Progenitor cell of endocrine pancreas (in vitro differentiated cells): ENCODE measurements at places on chromosomes 12 and 14. TPM values are rescaled to one million over a fixed set of nuclear protein-coding genes. Genes with fewer than 3 reads are reported as not detected.

Gene TESPA1
- not detected in 2 replicates for total RNA-seq

- no peak for DNase-seq
These were observed 92.6 kb upstream of the ZFP36L1 start for GRCh38 chr14:68885226-68886108.

Gene GLT1D1
- total RNA-seq, result 5.7 and 6.5 TPM in 2 replicates

- no peak for DNase-seq
These were observed 161.3 kb downstream of the RPL10L start for GRCh38 chr14:46490238-46490685.

GRCh38 chr12:22064968-22065367 is 18.9 kb downstream of the CMAS start:
- DNase-seq, result no peak

- no peak for DNase-seq
These were observed 395.2 kb upstream of the DCN start for GRCh38 chr12:91577586-91578539.
